ENCODE measurements at places on chromosomes 1 and 21.

- no peak for DNase-seq
These were observed 27.1 kb downstream of the ZNHIT6 start for GRCh38 chr1:85681087-85681486.

GRCh38 chr21:38358098-38358497 lies 101.3 kb downstream of the KCNJ15 start:
- no peak for DNase-seq

DNA sequence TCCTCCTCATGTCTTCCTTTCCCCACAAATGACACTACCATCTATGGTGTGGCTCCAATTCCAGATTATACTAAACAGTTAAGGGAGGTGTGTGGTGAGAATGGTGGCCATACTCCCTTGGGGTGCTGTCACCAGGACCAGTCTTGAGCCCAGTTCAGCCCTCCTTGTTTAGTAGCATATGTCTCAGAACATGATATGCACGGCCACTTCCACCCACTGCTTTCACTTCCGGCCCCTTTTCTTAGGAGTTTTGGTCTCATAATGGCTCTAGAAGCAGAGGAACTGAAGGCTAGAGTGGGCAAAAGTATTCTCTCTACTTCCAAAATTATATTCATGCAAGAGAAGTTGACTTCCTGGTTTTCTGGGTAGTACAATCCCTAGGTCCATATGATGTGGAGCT lies 45.3 kb upstream of the CACNA1E start:
- no peak for DNase-seq

GRCh38 chr1:48610628-48611542 lies 138.9 kb upstream of the SPATA6 start:
- DNase-seq, result no peak

DNA sequence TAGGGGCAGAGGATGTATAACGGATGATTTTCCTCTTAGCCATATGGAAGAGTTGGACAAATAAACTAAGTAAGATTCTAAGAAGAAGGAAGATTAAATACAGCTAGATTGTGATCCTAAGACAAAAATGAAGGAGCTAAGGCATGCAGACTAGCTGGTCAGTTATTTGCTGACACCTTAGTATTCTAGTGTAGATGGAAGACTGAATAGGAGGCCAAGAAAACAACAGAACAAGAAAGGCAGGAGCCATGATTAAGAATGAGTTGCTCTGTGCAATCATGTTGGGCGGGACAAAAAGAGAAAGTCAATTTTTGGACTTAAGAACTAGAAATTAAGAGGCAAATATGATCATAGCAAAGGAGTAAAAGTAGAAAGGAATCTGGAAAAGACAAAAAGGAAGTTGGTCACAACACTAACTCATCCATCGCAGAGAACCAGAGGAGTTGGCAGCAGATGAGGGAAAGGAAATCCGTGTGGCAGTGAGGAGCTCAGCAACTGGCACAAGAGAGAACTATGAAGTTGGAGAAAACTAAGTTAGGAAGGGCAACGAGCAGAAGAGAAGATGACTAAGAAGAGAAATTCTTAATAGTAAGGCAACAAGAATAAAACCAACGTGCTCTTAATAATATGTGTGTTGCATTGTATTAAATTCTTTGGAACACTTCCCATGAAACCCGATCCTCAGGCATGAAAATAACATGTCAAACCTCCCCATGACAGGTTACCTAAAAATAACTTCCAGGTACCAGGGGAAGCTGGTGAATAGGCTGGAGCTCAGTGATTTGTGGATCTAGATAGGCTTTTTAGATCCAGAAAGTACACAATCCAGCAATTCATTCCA lies 234.4 kb downstream of the LTN1 start:
- no peak for DNase-seq

- DNase-seq, result no peak
These were observed 97.5 kb downstream of the PDE9A start for GRCh38 chr21:42750737-42751530.

DNA sequence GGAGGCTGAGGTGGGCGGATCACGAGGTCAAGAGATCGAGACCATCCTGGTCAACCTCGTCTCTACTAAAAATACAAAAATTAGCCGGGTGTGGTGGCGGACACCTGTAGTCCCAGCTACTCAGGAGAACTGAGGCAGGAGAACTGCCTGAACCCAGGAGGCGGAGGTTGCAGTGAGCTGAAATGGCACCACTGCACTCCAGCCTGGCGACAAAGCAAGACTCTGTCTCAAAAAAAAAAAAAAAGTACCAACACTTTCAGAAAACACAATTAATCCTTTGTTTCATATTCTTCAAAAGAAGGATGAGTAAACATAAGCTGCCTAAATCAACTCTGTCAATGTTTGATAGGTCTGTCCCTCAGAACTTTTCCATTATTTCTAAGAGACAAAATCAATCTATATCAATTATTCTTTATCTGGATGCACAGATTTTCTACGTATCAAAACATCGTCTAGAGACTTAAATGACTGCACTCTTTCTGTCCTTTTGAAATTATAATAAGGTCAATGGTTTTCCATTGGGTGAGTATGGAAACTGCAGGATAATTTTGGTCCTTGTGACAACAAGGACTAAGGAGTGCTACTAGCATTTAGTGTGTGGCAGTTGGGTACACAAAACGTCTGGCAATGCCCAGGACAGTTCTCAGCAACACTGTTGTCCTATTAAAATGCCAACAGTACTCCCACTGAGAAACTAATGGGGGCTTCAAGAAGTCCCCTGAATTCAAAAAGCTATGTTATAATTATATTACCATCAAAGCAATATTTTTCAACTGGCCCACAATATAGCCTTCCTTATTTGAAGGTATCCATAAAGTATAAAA lies 40.7 kb downstream of the LPGAT1 start:
- no peak for DNase-seq

DNA sequence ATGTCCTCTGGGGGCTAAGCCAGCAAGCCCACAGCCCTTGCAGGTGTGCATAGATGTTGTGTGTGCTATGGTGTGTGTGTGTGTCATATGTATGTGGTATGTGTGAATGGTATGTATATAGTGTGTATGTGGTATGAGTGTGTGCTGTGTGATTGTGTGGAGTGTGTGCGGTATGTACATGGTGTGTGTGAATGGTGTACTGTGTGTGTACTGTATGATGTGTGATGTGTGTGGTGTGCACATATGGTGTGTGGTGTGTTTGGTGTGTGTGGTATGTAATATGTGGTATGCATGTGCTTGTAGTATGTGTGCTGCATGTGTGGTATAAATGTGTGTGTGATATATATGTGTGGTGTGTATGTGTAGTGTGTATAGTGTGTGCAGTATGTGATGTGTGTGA lies 107.0 kb downstream of the CAPN8 start:
- no peak for DNase-seq

Measured in glomerular endothelial cell (primary cell).